ENCODE measurements at places on chromosomes 6 and 20.

DNA sequence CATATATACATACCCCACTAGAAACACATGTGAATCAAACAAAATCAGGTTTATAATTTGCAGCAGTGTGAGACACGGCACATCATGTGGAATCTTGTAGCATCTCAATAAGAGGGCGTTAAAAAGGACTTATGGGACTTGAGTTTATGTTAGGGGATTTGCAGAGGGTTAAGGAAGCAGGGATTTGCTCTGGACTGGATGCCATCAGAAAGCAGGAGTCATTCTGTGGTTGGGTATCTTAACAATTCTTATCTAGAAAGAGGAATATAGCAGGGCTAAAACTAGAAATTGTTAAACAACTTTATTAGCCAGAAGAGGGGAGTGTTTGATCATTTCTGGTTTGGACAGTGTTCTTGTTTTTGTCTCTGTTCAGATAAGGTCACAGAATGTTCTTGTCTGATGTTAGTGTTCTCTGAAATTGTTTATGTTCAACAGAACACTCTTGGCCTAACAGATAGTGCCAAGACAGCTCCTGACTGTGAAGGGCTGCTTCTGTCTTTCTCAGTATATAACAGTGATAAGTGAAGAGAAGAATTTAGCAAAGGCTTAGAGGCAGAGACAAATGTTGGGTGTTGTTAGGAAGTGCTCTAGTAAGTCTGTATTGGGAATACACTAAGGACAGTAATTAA is 39.2 kb downstream of the LIN28B start:
- DNase-seq, result no peak

DNA sequence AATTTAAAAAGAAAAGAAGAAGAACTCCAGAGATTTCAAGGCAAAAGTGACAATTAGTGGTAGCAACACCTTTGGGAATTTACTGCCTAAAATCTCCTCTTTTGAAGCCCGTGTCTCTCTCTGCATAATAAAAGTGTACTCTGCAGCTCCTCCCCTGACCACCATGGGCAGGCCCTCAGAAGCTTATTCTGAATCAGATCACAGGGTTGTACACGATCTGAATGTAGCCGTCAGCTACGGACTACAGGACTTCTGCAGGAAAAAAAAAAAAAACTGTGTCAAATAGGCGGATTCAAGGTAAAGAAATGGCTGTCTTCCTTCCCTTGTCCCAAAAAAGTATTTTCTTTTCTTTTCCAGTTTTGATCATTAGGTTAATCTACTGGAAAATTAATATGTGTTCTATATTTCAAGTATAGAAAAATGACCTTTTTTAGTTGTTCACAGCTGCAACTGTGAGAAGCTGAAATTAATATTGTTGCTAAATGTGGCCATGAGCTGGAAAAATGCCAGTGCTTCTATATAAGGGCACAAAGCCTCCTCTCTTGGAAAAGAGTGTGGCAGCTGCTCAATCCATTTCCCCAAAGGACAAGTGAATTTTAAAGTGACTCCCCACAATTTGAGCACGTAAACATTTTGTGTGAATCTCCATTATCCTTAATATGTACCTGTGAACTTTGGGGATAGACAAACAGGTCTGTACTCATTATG is 397.4 kb downstream of the C6orf118 start:
- no peak for DNase-seq

DNA sequence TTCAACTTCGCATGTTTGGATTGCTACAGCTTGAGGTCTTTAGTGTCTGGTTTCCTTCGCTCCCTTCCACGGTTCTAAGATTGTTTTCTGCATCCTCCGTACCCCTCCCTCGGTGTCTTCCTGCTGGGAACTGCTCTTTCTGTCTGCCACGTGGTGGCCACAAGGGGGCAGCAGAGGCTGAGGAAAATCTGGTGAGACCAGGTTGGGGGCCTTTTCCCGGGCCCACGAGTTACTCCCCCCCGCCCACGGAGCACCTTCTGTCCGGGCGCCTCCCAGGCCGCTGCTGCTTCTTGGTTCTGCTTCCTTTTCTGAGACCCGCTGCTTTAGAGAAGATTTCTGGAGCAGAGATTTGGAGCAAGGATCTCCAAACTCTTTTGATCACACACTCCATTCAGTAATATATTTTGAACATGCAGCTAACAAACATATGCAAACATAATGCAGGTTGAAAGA is 21.1 kb upstream of the NOTCH4 start:
- DNase-seq, result peak; percentile 43

DNA sequence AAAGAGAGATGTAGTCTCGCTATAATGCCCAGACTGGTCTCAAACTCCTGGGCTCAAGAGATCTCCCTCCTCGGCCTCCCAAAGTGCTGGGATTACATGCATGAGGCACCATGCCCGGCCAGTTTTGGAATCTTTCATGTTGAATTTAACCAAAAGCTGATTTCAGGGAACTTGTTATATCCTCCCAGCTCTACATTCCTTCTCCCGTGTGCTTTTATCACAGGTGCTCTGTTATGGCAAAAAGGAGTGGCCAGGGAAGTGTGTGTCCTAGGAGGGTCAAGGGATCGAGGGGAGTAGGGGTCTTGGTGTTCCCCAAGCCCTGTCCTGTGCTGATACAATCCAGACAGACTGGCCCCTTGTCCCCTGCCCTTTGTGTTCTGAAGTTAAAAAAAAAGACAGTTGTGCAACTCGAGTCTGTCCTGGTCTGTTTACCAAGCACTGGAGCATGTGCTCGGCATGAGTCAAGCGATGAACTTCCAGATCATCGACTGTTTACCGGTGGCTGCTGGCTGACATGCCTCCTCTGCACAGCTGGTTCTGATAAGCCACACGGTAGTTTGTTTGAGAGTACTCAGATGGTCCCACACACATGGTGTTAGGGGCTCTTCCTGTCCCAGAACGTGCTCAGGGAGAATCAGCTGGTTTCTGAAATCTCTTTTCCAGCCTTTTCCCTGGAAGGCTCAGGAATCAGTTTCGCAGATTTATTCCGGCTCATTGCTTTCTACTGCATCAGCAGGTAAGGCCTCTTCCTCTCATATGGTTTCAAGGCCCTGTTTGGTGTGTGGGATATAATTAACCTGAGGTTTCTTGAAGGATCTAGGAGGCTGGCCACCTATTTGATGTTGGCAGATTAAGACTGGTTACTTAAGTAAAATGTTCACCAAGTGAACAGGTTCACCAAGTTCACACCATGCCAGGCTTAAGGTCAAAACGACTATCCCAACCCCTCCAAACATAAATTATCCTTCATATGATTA is 52.6 kb upstream of the NAA20 start:
- DNase-seq, result no peak

- no peak for DNase-seq
These were observed 86.6 kb downstream of the CD40 start for GRCh38 chr20:46204594-46205186.

DNA sequence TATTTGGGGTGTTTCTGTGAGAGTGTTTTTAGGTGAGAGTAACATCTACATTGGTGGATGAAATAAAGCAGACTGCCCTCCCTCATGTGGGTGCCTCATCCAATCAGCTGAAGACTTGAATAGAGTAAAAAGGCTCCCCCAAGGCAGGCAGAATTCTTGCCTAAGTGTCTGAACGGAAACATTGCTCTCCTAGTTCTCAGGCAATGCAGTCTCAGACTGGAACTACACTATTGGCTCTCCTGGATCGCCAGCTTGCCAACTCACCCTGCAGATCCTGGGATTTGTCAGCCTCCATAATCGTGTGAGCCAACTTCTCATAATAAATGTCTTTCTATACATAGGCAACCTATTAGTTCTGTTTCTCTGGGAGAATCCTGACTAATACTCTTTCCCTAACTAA is 5.5 kb upstream of the TMEM170B start:
- peak; percentile 38 for DNase-seq

DNA sequence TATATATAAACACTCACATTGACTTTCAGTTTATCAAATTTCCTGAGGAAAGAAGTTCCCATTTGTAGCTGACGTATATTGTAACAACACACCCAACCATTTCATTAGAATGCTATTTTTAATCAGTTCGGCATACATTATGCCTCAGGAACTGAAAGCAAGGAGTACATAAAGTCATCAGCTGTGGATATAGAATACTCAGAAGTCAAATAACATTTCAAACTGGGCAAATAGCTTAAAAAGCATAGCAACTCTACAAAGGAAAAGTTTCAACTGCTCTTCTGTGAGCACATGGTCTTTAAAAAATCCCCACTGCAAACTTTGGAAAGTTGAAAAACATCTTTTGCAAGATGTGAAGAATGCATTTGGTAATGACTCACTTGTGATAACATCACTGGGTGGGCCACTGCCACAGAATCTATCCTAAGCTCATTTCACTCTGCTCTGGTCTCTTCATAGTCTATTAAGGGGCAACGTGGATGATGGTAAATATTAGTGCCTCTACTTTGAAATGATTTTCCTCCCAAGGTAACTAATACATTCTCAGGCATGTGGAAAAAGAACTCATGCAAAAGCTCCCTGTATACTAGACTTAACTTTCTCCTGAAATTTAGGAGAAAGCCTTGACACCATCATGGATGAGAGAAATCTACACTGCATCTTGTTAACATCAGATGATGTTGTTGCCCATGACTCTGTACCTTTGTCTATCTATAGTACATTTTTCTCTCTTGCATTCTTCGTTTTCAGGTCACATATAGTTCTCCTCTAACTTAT is 49.2 kb downstream of the FYN start:
- DNase-seq, result no peak

DNA sequence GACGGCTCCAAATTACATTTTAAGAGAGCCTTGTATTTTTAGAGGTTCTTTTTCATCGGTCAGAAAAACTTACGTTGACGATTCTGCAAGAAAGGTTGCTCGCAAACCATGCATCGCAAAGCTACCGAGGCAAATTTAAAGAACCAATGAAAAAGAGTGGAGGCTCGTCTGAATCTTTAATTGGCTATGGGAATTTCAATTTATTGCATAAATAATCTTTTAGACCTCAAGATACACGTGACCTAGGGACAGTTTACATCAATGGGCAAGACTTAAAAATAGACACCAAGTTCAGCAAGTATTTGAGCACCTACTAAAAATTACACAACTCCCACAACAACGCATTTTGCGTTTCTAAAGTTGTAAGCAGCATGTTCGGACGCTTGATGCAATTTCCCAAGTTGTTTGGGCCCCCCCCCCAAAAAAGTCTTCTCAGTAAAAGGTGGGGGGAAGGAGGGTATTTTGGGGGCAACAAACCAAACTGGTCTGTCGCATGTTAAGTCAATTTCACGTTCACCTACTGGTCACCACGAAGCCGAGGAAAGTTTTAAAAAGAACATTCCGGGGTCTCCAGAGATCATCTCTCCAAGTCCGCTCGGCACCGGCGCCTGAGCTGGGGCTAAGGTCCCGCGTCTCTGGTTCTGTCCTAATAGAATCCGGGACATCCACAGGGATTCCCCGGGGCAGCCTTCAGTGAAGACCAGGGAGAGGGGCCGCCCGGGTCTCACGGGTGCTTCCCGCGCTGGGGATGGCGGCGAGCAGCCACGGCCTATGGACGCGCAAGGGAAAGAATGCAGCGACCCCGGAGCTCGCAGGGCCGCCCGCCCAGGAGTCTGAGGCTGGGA is 851 bp downstream of the SNX5 start:
- DNase-seq, result peak; percentile 3

DNA sequence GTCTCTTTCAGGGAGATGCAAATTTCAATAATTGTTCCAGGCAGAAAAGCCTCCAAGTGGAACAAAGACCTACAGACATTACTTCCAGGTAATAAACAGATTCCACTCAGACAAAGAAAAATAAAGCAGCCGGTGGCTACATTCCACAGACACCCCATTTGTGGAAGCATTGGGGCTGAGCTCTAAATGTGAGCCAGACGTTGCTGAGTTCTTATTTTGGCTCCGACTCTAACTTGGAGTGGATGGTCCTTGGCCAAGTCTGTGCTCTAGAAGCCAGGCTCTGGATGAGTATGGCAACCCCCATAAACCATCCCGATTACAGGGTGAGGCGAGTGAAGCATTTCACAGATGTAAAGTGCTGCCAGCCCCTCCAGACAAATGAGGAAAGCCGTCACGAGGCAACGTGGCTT is 6.6 kb downstream of the TRAM2 start:
- DNase-seq, result no peak

DNA sequence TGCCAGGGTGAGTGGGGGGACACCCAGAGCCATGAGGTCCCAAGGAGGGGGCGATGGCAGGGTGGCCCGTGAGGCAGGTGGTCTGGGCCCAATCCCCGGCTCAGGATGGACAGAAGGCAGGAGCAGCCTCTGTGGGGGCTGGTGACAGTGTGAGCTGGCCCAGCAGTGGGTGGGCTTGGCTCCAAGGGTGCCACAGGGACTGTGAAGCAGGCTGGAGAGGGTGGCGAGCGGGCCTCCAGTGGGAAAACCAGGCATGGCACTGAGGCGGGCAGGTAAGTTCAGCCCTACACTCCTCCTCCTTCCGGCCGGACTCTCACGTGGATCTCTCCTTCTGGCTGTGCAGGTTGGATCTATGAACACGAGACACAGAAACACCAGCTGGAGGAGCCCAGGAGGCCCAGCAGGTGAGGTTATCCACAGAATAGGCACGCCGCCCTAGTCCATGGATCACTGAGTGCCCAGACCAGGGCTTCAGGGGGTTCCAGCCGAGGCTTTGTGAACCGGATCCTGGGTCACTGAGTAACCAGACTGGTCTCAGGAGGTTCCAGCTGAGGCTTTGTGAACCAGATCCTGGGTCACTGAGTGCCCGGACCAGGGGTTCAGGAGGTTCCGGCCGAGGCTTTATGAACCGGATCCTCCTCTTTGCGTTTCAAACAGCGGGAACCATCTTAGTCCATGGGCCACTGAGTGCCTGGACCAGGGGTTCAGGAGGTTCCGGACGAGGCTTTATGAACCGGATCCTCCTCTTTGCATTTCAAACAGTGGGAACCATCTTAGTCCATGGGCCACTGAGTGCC is 76.4 kb upstream of the BHLHE23 start:
- no peak for DNase-seq

GRCh38 chr20:56433880-56434255 is 21.8 kb downstream of the CASS4 start:
- DNase-seq, result no peak

GRCh38 chr6:84500726-84501125 is 263.7 kb downstream of the TBX18 start:
- no peak for DNase-seq

- no peak for DNase-seq
These were observed 20.3 kb downstream of the SOX4 start for GRCh38 chr6:21613809-21614208.

DNA sequence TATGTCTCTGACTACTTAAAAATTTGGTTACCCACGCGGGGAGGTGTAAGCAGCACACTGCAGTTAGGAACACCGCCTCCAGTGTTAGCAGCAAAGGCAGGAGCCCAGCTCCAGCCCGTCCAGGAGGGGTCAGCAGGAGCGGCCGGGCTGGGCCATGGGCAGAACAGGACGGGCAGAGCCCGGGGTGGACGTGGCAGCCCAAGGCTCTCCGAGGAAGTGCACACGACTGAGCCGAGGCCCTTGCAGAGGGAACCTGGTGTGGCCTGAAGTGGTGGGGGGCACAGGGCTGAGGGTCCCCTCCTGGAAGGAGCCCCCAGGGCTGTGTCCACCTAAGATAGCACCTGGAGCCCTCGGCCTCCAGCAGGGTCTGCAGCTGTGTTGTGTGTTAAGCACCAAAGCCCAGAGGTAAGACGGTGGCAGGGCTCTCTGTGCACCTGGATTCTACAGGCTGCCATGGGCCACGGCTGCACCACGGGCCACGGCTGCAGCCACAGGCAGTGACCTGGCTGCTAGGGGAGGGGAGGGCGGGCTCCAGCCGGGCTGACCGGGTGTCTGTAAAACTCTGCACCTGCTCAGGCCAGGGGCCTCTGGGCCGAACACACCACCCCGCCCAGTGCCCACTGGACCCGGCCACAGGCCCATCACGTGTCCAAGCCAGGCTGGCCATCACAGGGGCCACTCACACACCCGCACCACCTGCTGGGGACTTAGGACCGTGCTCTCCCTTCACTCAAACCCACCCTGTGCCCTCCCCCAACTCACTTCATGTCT is 6.6 kb downstream of the SLC2A4RG start:
- no peak for DNase-seq
